Stimulated activated CD8-positive, alpha-beta memory T cell treated with anti-CD3 and anti-CD28 coated beads, Interleukin-2, amount 100 ng/mL, for 1 hour (primary cell): ENCODE measurements at places on chromosomes 5 and 9.

- no peak for DNase-seq
Measured at GRCh38 chr9:23736293-23736692, 89.7 kb downstream of the ELAVL2 start.

DNA sequence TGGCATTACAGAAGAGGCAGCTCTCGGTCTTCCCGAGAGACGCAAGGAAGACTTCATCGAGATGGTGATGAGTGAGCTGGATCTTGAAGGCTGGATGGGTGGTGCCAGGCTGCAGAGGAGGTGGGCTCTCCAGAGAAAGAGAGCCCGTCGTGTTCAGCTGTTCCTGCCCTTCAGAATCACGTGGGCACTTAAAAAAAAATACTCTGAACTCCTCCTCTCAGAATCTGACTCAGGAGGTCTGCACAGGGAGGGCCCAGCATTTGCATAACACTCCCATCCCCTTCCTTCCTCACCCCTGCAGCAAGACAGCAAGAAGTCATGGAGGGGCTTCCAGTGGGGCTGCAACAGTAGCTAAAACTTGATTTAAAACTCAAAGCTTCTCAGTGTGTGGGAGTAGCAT lies 203.0 kb downstream of the ATPSCKMT start:
- no peak for DNase-seq

DNA sequence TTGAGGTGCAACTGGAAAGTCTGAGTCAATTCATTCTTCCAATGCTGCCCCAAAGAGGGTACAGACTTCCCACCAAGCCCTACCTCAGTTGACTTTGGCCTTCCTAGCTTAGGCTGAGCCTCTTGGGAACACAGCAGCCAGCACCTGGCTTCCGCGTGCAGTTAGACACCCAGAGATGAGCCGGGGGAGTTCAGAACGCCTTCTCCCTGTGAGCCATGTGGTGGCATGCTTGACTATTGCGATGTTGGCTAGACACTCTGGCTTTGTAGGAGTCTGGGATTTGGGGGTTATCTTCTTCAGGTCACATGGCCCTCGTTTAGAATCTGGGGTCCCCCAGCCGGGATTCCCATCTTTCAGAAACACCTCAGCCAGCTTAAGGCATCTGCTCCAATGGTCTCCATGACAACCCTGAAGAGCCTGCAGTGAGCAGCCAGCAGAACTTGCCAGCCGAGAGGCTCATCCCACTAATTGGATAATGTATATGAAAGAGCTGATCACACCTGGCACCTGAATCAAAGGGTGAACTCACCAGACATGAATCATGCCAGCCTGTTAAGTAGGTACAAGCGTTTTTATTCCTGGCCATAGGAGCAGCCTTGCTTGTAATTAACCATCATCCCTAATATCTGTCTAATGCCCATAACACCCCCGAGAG lies 167.5 kb downstream of the SYK start:
- no peak for DNase-seq

DNA sequence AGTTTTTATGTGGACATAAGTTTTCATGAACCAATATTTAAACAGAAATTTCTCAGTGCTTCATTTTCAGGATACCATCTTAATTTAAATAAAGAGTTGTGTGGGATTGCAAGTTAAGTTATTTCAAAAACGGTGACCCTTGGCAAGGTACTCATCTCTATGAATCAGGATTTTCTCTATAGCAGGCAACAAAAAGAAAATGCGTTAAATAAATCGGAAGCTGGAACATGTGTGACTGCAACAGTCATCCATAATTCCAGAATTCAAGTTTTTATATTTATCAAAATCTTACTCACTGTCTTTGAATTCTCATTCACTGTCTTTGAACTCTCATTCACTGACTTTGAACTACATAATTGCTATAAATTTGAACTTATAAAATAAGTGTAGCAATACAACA lies 5.8 kb upstream of the RECK start:
- no peak for DNase-seq

DNA sequence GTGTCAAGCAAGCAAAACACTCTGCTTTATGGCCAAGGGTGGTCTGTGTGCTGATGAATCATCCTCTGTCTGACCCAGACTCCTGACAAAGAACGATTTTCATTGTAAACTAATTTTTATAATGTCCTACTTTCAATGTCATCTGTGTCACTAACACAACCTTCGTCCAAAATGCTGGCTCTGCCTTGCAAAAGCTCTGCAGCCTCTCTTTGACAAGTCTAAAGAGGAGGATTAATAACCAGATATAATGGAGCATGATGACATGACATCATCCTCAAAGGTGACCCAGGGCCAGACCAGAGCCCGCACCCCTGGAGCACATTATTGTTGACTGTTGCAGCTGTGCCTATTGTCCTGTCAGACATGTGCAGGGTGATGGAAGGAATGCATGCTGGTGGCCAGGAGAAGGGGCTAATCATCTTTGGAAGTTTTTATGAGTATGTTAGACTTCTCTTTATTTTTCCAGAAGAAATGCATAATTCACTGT lies 589.4 kb downstream of the NR2F1-AS1 start:
- DNase-seq = no peak

GRCh38 chr9:36818965-36819870 lies 214.8 kb downstream of the PAX5 start:
- no peak for DNase-seq

GRCh38 chr9:13163287-13163686 lies 116.2 kb downstream of the MPDZ start:
- no peak for DNase-seq

DNA sequence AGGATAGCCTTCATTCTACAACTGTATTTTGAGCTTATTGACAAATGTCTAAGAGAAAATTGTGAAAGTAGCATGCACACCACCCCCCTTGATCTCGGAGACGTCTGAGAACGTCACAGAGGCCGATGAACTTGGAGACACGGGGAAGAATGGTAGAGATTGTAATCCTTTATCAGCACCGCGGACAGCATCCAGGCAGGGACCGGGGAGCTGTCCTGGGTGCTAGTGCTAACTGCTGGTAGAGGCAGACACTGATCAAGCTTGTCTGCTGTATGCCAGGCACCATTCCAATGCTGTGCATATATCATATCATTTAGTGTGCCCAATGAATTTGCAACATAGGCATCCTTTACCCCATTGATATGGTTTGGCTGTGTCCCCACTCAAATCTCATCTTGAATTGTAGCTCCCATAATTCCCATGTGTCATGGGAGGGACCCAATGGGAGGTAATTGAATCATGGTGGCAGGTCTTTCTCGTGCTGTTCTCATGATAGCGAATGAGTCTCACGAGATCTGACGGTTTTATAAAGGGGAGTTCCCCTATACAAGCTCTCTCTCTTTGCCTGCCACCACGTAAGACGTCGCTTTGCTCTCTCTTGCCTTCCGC lies 98.8 kb downstream of the LHX2 start:
- no peak for DNase-seq

GRCh38 chr9:91346644-91347043 lies 15.1 kb downstream of the AUH start:
- no peak for DNase-seq

GRCh38 chr5:154313360-154314017 lies 123.0 kb downstream of the GALNT10 start:
- DNase-seq = no peak

- DNase-seq = no peak
Measured at GRCh38 chr5:87770601-87771121, 357.9 kb upstream of the CCNH start.

- no peak for DNase-seq
Measured at GRCh38 chr9:98129451-98129881, 10.4 kb upstream of the TRIM14 start.

GRCh38 chr9:108673386-108673785 lies 182.4 kb downstream of the ACTL7B start:
- DNase-seq = no peak

DNA sequence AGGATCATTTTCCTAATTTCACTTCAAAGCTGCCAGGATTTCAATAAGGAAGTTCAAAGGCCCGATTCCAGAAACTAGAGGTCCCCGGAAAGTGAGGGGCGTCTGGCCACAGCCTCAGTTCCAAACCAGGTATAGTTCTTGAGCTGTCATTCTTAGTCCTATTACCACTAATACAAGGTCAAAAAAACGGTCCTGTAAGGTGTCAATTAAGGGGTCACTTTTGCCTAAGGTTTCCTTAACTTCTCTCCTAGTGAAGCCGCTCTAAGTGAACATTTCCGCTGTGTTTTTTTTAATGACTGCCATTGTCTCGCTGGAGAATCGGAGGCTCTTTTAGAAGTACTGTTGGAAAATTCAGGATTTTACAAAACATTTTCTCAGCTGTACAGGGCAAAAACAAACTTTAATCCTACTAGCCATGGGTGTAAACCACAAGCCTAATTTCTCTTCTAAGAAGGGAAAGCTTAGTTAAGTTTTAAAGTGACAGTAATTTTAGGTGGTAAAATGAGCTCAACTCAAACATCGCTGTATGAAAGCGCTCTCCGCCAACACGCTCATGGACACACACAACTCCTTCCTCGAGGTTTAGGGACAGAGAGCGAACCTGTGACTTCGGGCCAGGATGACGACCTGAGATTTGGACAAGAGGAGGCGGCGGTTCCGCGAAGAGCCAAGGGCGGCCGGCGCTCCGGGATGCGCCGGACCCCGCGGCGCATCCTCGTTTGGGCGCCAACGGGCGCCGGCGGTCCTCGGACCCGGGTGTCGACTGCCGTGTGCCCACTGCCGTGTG lies 76.7 kb upstream of the IFNE start:
- DNase-seq = no peak

GRCh38 chr9:83792746-83793145 lies 24.8 kb downstream of the GKAP1 start:
- DNase-seq = no peak

GRCh38 chr9:36820392-36820861 lies 213.6 kb downstream of the PAX5 start:
- no peak for DNase-seq

- DNase-seq = no peak
Measured at GRCh38 chr5:164608507-164608906, 1103.1 kb downstream of the MAT2B start.

DNA sequence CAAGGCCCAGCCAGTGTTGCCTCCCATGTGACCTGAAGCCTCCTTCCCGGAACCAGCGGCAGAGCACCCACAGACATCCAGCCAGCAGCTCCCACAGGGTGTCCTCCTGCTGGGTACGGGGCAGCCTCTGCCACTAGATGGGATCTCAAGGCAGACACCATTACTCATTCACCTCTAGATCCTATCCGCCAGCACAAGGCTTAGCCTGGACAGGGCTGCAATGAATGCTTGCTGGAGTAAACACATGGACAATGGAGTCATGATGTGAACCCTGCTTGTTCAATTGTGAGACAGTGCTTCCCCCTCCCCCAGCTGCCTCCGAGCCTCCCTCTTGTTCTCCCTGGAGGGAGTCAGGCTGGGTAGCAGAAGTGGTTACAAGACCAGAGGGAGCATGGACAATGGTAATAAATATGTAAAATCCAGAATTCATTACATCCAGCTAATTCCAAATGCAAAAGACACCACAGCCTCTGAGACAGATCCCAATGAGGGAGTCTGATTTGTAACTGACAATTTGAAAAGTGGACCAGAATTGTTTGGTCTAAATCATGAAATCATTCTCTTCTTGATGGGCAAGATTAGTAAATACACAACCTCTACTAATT lies 132.0 kb downstream of the CRB2 start:
- DNase-seq = no peak

DNA sequence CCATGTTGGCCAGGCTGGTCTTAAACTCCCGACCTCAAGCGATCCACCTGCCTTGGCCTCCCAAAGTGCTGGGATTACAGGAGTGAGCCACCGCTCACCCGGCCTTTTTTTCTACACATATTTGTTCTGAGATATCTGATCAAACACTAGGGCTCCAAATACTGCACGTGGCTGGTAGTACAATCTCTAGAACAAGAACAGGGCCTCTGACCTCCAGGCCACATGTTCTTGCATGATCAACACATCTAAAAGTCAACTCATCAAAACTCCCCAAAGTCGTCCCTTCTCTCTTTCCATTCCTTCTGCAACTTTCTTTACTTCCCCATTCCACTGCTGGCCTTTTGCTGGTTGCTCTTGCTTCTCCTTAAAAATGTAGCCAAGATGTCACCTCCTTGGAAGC lies 113.3 kb upstream of the LHFPL2 start:
- DNase-seq = no peak

DNA sequence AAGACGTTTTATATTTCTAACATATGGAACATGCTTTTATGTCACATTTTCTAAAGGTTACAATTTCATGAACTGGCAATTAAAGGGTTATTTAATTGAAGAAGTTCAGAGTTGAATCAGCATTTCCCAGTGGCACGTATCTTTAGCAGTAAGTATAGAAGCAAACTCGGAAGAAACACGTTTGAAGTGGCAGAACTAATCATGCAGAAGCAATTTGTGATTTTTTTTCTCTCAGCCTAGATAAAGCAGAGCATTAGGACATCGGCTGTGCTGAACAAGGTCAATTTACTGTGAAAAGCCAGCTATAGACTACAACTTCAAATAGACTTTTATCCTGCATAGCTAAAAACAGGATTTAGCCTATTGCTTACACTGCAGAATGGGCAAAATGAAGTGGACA lies 104.7 kb downstream of the ISL1 start:
- no peak for DNase-seq

- no peak for DNase-seq
Measured at GRCh38 chr5:34959323-34959722, 30.0 kb downstream of the DNAJC21 start.

GRCh38 chr5:89292487-89292886 lies 409.5 kb upstream of the MEF2C start:
- DNase-seq = no peak

DNA sequence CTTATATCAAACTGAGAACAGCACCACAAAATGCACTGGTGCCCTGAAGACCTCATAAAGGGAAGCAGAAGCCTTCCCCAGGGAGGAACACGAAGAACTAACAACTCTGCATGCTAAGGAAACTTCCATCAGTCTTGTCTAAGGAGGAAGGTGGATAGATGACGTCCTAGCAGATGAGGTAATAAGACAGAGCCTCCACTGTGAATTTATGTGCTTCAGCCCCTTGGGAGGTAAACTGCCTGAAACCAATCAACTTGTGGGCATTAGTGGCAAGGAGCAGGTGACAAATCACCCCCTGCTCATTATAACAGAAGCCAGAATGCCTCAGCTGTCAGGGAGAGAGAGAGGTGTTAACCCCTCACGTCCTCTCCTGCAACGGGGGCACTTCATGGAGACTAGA lies 48.9 kb upstream of the SPIN1 start:
- DNase-seq = no peak

DNA sequence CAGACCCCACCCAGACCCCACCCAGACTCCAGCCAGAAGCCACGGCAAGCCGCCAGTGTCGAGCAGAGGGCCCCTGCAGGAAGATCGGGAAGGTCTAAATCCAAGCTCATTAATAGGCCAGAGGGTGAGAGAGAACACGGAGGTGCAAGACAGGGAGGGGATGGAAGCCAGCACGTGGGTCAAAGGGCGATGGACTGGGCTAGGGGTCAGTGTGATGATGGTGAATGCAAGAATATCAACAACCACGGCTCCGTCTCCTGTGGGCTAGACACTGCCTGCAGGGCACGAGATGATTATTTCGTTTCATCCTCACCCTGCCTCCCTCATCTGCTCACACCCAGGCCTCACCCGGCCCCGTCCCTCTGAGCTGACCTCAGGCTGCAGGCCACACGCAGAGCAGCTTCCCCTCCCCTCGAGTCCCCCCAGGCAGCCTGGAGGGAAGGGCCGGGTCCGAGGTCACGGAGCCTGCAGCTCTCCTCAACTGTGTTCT lies 122.0 kb downstream of the COL23A1 start:
- no peak for DNase-seq
